ENCODE measurements at places on chromosomes 3 and 15.
A peak's percentile ranks its signal among the peaks of the same experiment; 100 is the strongest.

- DNase-seq = peak; percentile 76
Measured at GRCh38 chr3:169813757-169814517, 1.2 kb upstream of the LRRC34 start.

DNA sequence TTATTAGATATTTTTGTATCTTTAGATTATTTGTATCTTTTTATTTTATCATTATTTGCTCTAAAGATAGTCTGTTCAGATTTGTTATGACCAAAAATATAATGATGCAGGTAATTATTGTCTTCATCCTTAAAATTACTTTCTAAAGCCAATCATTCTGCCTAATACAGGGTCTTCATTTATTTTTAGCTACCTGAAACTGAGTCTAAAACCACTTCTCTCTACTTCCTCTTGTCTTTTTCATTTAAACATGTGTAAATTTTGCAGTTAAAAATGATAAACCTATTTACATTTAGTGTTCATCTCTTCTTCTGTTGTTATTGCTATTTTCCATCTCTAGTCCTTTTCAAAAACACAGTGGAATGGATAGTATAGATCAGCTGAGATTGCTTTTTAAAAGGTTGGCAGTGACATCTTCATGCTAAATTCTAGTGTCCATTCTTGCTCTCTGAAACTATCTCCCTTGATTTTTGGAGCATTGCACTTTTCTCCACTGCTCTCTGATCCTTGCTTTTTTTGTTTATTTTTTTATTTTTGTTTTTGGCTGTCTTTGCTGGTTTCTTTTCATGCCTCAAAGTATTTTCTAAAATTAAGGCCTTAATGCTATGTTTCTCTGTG, 91.8 kb downstream of the UBE2E2 start:
- no peak for DNase-seq

DNA sequence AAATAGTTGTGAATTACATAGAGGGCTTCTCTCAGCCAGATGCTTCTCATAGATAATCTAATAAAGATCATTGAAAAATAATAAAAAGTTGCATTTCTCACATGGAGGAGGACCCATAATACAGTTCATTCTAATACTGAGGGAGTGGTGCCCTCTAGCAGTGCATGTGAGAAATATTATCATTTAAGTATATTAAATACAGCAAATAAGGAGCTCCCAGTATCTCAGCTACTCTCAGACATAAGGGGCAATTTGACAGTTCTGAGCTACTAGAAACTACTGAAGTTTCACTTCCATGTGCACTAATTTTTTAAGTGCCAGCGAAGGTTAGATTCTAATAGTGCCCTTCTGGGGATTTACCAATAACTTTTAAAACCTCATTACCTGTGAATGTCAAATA, 188.3 kb downstream of the IL5RA start:
- no peak for DNase-seq

DNA sequence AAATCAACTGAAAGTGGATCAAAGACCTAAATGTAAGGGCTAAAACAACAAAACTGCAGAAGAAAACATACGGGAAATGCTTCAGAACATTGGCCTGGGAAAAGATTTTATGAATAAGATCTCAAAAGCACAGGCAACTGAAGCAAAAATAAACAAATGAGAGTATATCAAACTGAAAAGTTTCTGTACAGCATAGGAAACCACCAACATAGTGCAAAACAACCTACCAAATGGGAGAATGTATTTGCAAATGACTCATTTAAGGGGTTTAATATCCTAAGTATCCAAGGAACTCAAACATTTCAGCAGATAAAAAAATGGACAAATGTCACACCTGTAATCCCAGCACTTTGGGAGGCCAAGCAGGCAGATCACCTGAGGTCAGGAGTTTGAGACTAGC, 489.1 kb downstream of the ROBO1 start:
- no peak for DNase-seq

- no peak for DNase-seq
Measured at GRCh38 chr3:71454512-71455403, 128.8 kb downstream of the FOXP1 start.

DNA sequence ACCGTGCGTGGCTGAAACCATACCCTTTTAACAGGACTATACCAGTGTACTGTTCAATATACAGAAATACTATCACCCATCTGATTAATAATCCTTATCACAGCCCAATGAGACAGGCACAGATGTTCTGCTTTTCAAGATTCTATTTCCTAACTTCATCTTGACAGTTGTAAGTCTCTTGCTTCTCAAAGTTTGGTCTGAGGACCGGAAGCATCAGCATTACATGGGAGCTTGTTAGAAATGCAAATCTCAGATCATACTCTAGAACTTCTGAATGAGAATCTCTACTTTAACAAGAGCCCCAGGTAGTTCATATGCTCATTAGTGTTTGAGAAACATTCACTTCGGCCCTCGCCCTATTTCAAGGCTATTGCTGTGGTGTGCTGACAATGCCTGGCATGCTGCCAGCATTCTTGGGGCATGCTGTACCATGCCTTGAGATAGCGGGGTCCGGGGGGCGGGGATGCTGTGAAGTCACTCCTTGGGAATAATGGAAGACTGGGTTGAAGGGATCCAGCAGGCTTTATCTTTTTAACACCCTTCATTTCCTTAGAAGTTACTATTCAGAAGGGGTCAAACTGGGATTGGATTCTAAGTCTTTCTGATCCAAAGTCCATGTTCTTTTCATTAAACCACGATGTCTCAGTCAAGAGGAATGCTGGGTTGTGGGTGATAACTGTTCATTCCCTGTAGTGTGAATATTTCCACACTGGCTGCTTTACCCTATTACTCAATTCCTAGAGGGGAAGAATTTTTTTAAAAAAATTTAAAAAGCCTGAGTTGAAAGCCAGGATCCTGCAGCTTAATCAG, 194.7 kb downstream of the LPP start:
- no peak for DNase-seq

DNA sequence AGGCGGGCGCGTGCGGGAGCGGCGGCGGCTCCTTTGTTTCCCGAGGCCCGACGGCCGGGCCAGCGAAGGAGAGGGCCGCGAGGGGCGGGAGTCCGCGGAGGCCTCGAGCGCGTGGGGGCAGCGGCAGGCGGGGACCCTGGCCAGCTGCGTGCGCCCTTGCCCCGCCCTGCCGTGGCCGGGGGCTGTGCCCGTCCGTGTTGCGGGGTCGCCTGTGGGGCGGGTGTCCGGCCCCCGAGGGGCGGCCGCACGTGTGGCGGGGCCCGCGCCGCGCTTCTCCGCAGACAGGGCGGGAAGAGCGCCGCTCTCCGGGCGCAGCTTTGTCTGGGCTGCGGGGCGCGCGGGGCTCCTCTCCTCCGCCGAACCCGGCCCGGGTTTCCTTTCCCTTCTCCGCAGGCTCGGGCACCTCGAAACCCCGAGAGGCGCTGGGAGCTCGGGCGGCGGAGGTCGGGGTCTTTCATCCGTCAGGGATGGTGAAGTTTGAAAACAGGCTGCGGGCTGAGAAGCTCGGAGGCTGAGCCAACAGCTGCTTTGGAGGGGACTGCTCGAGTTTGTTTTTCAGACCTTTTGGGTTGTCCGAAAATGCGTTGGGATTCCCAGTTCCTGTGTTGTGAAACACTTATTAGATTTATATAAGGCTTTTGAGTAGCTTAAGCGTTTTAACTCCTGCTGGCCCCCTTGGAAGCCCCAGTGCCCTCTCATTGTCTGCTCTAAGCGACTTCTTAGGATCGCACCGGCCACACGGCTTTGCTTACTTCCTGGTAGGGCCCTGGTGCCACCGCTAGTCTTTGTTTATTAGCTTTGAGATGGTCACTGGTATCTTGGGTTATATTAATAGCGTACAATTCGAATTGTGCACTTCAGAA, 817 bp downstream of the USP3 start:
- peak; percentile 54 for DNase-seq

GRCh38 chr3:67192466-67192865, 194.4 kb downstream of the KBTBD8 start:
- DNase-seq = no peak

- no peak for DNase-seq
Measured at GRCh38 chr3:72549761-72550581, 298.3 kb downstream of the SHQ1 start.

- DNase-seq = no peak
Measured at GRCh38 chr3:72398781-72399180, 449.5 kb downstream of the SHQ1 start.

DNA sequence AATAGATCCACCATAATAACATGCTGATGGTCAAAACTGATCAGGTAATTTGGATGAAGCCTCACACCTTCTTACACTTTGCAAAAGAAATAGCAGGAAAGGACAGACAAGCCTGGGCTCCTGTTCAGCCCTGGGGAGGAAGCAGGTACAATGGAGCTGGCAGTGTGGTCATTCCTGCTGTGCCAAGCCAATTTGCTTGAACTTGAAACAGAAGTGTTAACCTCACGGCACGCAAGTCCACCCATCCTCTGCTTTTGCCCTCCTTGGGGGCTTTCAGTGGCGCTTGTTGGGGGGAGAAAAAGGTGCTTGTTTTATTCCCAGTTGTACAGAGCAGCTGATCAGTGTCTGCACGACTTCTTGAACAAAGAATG, 36.8 kb upstream of the RFTN1 start:
- no peak for DNase-seq

DNA sequence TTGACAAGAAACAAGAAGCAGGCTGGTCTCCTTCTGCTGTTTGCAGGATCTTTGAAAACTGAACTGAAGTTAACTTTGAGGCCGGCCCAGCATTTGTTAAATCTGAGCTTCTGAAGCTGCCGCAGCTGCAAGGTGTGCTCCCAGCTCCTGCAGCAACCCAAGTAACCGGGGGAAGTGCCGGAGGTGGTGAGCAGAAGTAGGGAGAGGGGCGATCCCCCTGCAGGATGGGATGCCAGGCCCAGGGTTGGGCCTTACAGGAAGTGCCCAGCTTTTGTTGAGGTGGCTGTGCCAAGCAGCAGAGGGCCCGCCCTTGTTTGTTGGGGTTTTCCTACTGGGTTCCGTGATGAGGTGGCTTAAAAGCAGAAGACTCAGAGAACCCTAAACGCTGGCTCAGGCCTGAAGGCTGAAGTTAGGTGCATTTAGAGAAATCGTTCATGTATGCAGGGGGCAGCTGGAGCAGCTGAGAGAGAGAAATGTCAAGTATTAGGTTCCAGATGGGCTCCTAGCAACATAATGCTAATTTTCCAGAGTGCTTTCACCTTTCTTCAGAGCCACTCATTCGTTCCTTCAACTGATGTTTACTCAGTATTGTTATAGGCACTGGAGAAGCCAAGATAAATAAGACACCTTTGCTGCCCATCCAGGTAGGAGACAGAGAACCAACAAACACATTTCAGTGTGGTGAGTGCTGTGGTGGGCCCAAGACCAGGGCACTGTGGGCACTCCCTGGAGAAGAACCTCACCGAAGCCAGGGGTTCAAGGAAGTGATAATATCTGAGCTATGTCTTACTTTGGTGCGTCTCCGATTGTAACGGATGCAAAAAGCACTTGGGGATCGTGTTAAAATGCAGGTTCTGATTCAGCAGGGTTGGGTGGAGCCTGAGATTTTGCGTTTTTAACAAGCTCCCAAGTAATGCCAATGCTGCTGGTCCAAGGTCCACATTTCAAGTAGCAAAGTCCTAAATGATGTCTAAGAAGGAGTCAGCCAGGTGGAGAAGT, 42.2 kb upstream of the PLCL2 start:
- peak; percentile 66 for DNase-seq

DNA sequence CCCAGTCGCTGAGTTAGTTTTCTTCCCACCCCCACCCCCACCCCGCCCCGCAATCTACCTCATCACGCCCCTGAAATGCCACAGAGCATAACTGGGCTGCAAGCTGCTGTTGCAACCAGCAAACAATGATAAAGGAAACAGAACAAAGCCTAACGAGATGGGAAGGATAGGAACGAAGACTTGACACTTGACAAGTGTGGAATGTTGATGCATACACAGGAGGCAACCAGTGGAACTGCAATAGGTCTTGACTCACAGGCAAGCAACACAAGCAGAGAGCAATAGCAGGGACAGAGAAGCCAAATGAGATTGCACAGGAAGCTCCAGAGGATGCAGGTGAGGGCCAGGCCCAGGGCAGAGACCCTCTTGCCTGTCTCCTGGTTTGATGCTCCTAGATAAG, 225.9 kb downstream of the IGSF11 start:
- DNase-seq = no peak

DNA sequence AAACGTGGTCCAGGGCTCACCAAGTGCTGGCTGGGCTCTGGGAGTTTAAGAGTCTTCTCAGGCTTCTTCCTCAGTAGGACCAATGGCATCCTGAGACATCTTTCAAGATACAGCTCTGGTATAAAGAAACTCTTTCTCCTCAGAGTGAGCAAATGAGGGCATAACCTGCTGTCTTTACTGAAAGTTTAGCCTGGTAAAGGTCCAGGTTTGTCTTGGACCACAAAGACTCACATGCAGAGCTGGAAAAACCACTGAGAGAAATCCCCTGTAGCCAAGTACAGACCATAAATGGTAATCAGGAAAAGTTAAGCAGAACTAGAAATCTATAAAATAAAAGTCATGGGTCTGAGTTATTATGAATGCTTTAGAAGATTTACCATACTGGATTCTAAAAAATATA, 23.1 kb downstream of the CD47 start:
- DNase-seq = no peak

- no peak for DNase-seq
Measured at GRCh38 chr3:55728461-55729100, 241.5 kb upstream of the WNT5A start.

DNA sequence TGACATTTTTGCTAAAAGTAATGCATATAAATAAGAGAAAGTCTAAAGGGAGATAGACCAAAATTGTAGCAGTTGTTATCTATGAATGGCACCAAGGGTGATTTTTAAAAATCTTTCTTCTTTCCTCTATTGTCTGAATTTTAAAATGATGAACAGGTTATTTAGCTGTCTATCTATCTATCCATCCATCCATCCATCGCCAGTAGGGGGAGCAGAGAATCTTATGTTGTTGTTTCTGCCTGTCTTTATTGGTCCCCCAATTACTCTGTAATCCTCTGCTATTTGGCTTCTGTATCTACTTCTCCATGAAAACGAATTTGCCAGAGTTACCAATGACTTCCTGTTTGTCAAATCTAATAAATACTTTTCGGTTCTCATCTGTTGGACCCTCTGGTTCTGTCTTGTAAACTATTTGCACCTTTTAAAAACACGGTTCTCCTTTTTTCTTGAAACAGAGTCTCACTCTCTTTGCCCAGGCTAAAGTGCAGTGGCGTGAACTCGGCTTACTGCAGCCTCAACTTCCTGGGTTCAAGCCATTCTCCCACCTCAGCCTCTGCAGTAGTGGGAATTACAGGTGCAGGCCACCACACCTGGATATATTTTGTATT, 86.0 kb downstream of the ECT2 start:
- no peak for DNase-seq

- DNase-seq = no peak
Measured at GRCh38 chr3:138473391-138473790, 39.0 kb downstream of the ESYT3 start.

GRCh38 chr3:154973851-154974250, 106.3 kb upstream of the MME start:
- no peak for DNase-seq

DNA sequence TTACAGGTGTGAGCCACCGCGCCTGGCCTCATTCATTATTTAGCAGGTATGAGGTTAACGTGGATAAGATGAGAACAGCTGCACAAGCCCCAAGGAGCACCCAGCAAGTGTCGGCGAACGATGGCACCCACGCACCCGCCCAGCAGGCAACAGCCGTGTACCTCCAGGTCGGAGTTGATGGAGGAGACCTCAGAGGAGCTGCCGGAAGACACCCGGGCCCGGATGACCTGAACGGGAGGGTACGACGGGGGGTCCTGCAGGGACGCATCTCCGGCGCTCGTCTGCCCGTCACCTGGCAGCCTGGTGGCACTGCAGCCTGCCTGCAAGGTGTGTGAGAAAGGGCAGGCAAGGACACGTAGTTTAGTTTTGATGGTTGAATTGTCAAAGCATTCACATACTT, 29.1 kb downstream of the TMEM44 start:
- DNase-seq = no peak

- DNase-seq = no peak
Measured at GRCh38 chr3:194797555-194798250, 112.0 kb downstream of the FAM43A start.

All from activated naive CD4-positive, alpha-beta T cell treated with anti-CD3 and anti-CD28 coated beads, Interleukin-2, amount 50 U/mL, for 16 hours (primary cell).